Inflammatory macrophage (primary cell): ENCODE measurements at places on chromosomes 3 and 15.
A peak's percentile ranks its signal among the peaks of the same experiment; 100 is the strongest.

- DNase-seq: no peak
Observed at GRCh38 chr3:130900959-130901358, 7.1 kb downstream of the ATP2C1 start.

DNA sequence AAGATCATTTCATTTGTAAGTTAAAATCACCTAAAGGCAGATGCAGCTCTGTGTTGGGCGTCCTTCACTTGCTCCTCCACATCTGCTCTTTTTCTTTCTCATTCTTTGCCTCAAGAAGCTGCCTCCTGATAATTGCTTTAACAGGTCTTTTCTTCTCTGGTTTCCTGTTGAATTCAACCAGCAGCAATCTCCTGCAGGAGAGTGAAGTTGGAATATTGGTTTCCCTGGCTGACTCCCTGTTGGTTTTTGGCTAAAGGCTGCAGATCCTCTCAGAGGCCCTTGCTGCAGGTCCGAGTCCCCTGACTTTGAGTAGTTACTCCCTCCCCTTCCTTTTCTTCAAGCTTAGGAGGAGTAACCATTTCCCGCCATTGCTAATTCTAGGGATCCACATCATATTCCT lies 4.2 kb downstream of the TP63 start:
- no peak for DNase-seq

DNA sequence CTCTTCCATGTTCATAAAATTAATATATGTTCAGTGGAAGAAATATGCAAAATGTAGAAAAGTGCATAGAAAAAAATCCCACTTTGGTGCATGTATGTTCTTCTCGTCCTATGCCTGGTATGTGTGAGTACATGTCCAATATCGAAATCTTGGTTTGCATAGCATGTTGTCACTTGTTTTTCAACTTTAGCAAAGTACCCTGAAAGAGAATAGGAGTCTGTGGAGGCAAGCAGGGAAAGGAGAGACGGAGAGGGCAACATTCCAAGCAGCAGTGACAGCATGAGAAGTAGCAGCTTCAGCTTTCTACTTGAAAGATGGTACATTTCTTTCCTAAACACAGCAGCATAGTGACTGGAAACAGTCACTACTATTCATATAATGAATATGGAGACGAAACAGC lies 56.8 kb upstream of the CACNA2D3 start:
- no peak for DNase-seq

DNA sequence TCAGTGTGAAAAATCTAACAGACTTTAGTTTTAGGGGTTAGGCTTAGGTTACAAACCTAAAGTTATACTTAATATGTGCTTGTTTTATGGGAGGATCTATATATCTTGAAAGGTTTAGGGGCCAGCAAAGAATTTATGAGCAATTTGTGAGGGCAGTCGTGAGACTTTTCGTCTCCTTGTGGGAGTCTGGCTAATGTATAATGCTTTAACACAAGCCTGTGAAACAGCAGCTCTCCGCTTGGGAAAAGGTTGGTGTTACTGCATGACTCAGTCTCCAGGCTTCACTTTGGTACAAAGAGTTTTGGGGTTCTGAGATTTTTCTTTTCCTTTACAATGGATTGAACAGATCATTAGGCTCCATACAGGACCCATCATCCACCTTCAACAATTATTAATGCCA lies 79.0 kb upstream of the MFGE8 start:
- DNase-seq: no peak

DNA sequence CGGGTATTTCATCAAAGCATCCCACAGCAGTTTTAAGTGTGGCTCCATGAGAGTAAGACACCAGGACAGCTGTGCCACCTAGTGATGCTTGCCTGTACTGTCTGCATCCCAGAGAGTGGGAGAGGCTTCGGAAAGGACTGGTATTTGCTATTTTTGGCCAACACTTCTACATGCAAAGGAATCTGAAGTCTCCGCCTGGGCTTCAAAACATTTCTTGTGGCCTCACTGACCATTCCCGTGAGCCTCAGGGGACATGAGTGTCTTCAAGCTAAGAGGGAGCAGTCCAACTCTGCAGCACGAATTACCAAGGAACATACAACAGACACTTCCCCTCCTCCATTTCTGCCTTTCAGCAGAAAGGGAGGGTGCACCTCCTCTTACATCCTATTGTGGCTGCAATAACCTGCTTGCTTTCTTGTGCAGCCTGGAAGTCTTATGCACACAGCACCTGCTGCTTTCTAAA lies 177.5 kb downstream of the RORA start:
- DNase-seq: no peak

DNA sequence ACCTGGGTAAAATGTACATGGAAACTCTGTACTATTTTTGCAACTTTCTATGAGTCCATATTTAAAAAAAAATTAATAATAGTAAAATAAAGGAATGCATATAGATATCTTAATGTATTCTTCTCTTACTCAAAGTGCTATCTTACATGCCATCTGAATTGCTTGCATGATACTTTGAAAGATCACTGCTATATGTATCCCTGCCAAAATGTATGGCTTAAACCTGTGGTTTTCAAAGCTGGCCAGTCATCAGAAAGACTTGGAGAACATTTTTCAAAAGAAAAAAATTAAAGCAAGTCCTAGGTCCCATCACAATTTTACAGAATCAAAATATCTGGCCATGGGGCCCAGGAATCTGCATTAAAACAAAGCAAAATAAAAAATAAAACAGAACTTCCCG lies 262.1 kb downstream of the LPP start:
- DNase-seq: no peak

DNA sequence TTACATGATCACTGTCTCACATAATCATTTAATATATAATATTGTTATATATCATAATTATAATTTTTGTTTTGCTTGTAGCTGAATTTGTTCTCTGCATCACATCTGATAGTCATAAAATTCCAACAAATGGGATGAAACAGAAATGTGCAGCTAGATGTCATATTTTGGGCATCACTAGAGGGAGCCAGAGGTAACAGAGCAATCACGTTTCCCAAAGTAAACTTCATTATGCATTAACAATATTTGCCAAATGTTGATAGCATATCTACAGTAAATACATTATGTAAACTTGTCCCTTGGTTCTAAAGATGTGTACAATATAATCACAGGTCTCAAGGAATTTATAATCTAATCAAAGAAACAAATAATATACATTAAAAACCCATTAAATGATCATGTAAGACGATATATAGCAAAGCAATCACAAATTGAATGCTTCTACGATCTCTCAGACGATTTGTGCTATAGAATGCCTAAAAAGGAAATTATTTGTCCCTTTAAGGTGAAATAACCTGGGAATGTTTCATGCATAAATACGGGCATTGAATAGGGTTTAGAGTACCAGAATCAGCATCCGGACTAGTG lies 234.2 kb upstream of the MCTP2 start:
- peak; percentile 22 for DNase-seq

- DNase-seq: no peak
Observed at GRCh38 chr3:168951368-168951767, 712.1 kb downstream of the MECOM start.

- DNase-seq: no peak
Observed at GRCh38 chr3:414063-414462, 217.5 kb downstream of the CHL1 start.

DNA sequence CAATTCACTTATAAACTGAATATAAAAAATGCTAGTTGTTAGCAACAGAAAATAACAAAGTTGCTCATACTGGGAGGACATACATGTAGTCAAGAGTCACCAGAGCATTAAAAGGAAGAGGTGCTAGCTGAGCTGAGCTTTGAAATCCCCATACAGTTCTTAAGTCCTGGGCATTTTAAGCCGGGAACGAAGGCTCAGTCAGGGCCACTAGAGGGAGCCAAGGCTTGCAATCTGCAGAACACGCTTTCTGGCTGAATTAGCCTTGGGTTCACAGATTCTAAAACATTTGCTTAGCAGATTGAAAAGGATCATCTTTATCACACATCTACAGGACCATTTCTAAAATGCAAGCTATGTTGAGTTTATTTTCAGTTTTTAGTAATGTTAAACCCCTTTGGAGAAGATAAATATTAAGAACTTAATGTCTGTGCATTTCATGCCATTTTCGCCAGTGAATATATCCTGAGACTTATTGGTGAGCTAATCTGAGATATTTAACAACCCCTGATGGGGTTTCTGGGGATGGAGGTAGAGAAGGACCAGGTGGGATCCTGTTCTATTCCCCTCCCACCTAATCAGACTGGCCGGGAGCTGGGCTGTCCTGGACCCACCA lies 26.3 kb upstream of the MNS1 start:
- DNase-seq: peak; percentile 78

- no peak for DNase-seq
Observed at GRCh38 chr15:73982222-73982962, 9.7 kb downstream of the STOML1 start.

DNA sequence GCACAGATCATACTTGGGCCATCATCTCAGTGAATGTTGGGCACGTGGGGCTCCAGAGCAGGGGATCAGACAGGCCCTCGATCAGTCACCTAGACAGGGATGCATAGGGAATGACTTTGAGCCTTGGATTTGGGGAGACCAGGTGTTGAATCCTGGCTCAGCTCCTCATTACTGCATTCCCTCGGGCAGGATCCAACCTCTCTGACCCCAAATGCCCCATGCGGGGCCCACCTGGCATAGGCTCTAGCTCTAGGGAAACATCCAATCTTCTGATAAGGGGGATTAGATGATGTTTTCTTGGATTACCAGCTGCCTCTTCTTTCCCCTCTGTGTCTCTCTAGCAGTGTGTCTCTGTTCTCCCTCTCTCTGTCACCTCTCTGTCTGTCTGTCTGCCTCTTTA lies 22.7 kb downstream of the LOXL1 start:
- no peak for DNase-seq

- no peak for DNase-seq
Observed at GRCh38 chr15:19944261-19944888, 597.2 kb downstream of the GOLGA6L6 start.

DNA sequence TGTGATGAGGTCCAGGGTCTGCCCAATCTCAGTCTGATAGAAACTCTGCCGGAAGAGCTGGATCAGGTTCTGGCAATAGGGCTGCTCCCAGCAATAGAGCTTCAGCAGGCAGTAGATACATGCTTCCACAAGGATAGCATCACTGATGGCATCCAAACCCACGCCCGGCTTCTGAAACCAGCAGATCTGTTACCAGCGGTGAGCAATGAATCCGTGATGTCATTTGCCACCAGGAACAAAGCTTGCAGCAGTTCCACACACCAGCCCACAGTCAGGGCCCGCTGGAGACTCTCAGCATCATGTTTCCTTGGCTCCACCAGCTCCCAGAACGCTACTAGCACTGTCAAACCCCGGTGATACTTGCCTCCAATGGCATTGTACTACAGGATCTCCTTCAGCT lies 19.3 kb upstream of the TTBK2 start:
- DNase-seq: no peak

DNA sequence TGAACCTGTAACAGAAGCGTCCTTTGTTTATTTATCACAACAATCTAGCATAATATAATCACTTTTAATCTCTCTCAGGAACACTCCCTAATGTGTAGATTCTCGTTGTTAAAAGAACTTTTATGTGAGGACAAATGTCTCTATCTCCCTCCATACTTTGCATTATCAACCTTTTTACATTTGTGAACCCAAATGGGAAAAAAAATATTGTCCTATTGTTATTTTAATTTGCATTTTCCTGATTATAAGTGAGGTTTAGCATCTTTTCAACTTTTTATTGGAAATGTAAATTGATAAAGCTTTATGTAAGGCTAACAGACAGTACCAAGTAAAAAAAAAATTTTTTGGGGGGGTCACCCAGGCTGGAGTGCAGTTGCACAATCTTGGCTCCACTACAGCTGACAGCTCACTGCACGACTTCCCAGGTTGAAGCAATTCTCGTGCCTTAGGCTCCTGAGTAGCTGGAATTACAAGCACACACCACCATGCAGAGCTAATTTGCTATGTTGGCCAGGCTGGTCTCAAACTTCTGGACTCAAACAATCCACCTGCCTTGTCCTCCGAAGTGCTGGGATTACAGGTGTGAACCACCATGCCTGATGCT lies 33.0 kb upstream of the DENND4A start:
- DNase-seq: no peak

DNA sequence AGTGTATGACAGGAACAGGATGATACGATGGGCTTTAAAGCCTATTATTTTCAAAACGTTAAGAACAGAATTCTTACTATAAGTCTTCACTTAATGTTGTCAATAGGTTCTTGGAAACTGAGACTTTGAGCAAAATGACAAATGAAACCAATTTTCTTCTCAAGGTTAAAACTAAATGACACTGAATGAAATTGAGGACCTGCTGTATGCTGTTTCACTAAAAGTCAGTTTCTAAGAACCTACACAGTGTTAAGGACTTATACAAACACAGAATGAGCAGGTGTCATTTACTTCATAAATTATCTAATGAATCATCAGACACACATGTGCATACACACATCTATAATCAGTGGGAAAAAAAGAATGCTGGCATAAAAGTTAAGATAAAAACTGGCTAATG lies 106.9 kb downstream of the RFTN1 start:
- no peak for DNase-seq

DNA sequence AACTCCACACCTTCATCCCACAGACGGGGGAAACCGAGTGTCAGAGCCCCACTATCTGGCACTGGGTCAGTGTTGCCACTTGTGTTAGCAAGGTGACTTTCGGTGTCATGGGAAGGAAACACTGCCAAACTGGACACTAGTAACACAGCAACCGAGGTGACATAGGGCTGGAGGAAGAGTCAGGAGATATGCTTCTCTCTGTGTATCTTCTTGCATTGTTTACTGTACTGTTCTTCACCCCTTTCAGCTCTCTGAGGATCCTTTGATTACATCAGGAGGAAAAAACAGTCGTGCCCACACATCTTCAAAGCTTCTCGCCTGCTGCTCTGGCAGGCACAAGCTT lies 109.4 kb upstream of the RAD18 start:
- DNase-seq: no peak

- DNase-seq: no peak
Observed at GRCh38 chr3:87413814-87414213, 137.4 kb upstream of the POU1F1 start.

GRCh38 chr15:76061700-76062099 lies 1.9 kb downstream of the TMEM266 start:
- DNase-seq: no peak

DNA sequence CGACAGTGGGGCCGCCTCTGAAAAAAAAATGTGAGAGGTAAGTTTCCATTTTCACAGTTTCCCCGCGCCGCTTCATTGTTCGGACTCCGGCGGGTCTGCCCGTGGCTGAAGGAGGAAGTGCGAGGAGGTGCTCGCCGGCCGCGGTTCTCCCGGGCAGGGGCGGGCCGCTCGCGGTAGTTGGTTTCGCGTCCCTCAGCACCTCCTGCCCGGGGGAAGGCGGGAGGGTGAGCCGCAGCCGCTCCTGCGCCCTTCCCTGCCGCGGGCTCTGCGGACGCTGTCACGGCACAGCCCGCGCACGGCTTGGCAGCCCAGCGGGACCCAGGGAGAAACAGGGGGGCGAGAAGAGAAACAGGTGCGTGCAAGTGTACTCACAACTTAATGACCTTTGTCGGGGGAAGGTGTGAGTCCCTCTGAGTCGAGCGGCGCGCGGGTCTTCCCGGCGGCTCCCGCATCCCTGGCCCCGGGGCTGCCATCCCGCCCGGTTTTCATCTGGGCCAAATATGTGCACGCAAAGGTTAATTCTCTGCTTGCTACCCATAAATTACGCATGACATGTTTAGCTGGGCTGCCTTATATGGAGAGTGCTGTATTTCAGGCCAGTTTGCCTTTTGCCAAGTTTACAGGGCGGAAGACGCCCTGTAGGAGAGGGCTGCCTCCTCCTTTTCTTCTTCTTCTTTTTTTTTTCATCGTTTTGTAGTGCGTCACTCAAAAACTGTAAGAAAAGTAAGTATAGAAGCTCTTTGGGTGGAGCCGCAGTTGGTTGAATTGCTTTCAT lies 514 bp downstream of the MBNL1 start:
- peak; percentile 67 for DNase-seq
